ENCODE measurements at places on chromosomes 7 and 10.

DNA sequence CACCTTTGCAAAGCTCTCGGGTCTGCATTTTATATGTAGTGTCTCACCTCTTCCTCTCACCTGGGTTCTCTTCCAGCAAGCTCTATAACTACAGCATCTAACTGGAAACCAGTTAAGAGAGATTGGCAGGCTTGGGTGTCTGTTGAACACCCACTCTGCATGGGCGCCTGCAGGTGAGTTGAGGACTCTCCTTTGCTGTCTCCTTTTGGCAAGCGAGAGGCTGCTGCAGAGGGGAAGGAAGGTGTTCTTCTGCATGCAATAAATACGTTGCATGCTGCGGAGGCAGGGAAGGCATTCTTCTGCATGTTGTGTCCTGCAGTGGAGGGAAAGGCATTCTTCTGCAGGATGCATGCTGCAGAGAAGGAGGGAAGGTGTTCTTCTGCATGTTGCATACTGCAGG, 81.4 kb upstream of the ADAM12 start:
- no peak for DNase-seq

DNA sequence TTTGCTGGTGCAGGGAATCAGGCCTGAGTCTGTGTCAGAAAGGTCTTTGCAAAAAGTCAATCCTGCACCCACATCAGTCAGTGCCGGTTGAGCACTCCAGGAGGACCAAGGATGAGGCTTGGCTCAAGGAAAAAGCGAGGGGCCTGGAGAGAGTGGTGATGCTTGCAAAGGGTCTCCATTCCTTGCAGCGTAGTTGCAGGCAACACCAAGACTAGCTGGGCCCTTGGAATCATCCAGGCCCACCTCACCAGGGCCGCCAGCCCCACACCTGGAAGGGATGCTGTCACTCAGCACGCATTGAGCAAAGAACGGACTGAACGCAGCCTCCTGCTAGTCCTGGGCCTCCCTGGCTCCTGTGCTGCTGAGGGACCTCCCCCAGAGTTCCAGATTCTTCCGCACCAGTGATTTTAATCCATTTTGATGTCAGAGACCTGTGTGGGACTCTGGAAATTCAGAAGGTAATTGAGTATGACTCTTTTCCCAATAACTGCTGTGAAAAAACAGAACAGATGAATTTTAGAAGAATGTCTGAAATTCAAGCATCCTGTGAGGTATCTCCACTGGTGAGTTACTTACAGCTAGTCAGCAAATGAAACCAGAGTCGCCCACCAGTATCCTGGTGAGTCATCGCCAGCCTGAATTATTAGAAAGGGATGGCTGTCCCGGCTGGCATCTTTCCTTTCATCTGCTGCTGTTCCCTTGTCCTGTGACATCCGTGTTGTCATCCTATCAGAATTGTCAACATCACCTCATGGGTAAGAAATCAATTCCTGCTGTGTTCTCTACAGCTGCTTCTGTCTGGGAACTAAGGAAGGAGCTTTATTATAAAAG, 150.8 kb upstream of the NPS start:
- DNase-seq, result peak; percentile 12

DNA sequence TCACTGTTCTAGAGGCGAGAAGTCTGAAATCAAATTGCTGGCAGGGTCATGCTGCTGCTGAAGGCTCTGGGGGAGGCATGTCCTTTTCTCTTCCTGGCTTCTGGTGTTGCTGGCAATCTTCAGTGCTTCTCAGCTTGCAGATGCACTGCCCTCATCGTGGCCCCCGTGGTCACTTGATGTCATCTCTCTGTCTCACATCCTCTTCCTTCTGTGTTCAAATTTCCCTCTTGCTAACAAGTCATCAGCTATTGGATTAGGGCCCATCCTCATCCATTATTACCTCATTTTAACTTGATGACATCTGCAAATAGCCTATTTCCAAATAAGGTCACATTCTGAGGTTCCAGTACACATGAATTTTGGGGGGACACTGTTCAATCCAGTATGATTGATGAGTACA, 36.6 kb upstream of the SRGN start:
- DNase-seq, result no peak

- DNase-seq, result no peak
Measured at GRCh38 chr10:44473146-44473545, 88.2 kb upstream of the CXCL12 start.

- DNase-seq, result no peak
Measured at GRCh38 chr7:110066843-110067242, 1024.1 kb upstream of the LRRN3 start.

DNA sequence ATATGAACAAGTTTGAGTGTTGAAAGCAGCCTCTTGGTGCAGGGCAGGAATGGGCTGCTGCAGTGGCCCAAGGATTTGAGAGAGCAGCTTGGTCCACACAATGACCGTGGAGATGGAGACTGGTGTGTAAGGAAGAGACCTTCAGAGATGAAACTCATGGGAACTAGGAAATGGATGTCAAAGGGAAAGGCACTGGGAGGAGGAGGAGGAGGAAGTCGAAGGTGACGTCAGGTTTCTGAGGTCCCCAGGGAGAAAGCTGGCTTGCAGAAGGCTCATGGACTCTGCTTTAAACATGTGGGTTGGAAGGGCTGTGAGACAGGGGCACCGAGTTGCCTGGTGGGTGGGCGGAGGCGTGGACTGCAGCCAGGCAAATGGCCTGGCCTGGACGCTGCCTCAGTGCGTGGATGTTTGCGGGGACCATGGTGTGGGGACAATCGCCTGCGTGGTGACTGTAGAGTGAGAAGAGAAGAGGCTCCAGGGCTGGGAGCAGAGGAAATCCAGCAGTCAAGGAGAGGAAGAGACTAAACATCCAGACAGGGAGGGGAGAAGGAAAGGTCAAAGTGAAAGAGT, 14.6 kb downstream of the C10orf71 start:
- no peak for DNase-seq

GRCh38 chr10:17161775-17162174, 32.2 kb upstream of the CUBN start:
- DNase-seq, result no peak

DNA sequence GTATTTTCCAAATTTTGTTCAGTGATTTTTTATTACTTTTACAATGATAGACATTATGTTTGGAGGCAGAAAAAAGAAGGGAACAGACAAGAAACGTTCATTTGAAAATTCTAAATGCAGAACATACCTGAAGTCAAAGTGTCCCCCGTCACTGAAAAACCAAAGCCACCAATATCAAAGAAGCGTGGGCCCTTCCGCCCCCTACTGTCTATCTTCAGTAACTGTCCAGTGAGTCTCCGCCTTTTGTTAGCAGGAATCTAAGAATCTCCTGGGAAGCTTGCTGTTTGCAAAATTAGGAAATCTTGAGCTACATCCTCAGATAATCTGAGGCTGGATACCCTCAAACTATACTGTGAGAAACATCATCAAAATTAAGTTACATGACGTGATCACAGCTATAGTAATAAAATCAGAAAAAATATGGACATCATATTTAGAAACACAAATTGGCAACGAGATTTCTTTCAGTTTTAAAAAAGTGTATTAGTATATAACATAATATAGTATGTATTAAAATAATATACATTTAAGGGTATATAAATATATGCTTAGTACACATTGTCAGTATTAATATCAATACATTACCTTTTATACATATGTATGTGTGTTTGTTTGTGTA, 169.3 kb upstream of the AKR1E2 start:
- no peak for DNase-seq

DNA sequence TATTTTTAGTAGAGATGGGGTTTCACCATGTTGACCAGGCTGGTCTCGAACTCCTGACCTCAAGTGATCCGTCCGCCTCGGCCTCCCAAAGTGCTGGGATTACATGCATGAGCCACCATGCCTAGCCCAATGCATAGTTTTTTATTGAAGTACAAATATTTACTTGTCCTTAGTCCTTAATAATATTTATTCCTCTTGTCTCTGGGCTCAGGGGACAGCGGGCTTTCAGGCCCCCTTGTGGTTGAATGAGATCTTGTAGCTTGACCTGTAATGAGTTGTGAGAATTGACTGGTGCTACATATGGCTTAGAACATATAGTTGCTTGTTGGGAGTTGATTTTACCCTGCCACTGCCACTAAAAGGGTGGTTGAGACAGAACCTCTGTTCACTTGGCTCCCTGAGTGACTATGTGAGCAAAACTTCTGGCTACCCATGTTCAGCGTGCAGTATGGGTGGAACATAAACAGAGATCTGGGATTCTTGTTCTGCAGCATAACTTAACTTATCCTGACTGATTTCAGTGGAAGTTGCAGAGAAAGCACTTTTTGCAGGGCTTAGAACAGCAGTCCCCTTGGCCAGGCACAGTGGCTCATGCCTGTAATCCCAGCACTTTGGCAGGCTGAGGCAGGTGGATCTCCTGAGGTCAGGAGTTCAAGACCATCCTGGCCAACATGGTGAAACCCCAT, 14.9 kb downstream of the CCL26 start:
- DNase-seq, result no peak

Measured in fibroblast of skin of left biceps (primary cell).